Ureter (tissue), 1 donor: ENCODE measurements at places on chromosomes 6 and 20. TPM values are rescaled to one million over a fixed set of nuclear protein-coding genes. Genes with fewer than 3 reads are reported as not detected.

ARFRP1 gene
- total RNA-seq, result 69.8 TPM

SLC44A4 gene
- total RNA-seq, result 79.8 TPM

BMP6 gene
- total RNA-seq, result 1.8 TPM

PRRT1 gene
- 2.8 TPM for total RNA-seq

RAET1L gene
- total RNA-seq, result not detected

FOXF2 gene
- total RNA-seq, result 3.4 TPM

MUCL3 gene
- not detected for total RNA-seq

APCDD1L gene
- total RNA-seq, result 2.3 TPM

CNKSR3 gene
- total RNA-seq, result 22.1 TPM
